DMS153 (cell line): ENCODE measurements at places on chromosomes 12 and 14.

GRCh38 chr12:125683748-125684381 lies 618.6 kb downstream of the AACS start:
- DNase-seq, result no peak

DNA sequence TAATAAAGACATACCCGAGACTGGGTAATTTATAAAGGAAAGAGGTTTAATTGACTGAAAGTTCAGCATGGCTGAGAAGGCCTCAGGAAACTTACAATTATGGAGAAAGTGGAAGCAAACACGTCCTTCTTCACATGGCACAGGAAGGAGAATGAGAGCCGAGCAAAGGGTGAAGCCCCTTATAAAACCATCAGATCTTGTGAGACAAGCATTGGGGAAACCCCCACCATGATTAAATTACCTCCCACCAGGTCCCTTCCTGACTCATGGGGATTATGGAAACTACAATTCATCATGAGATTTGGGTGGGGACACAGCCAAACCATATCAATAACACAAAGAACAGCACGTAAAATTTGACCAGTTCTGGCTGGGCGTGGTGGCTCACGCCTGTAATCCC lies 85.6 kb upstream of the ATF7IP start:
- DNase-seq, result no peak

- no peak for DNase-seq
These were observed 82.0 kb downstream of the ETV6 start for GRCh38 chr12:11731455-11731854.

GRCh38 chr12:114762490-114763110 lies 78.6 kb upstream of the TBX3 start:
- no peak for DNase-seq

GRCh38 chr12:65665817-65666216 lies 158.5 kb upstream of the HMGA2 start:
- DNase-seq, result no peak

DNA sequence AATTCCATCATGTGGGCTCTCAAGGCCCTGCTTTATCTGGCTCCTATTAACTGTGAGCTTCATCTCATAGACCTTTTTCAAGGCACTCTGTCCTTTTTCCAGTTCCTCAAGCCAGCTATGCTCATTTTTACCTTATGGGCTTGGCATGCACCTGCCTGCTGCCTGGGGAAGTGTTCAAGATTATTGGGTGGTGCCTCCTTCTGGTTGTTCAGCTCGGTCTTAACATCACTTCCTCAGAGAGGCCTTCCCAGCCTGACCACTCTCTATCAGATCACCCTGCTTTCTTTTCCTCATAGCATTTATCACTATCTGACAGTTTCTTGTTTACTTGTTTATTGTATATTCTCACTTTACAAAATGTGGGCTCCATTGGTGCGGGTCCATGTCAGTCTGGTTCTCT lies 141.3 kb downstream of the PTPRR start:
- no peak for DNase-seq

DNA sequence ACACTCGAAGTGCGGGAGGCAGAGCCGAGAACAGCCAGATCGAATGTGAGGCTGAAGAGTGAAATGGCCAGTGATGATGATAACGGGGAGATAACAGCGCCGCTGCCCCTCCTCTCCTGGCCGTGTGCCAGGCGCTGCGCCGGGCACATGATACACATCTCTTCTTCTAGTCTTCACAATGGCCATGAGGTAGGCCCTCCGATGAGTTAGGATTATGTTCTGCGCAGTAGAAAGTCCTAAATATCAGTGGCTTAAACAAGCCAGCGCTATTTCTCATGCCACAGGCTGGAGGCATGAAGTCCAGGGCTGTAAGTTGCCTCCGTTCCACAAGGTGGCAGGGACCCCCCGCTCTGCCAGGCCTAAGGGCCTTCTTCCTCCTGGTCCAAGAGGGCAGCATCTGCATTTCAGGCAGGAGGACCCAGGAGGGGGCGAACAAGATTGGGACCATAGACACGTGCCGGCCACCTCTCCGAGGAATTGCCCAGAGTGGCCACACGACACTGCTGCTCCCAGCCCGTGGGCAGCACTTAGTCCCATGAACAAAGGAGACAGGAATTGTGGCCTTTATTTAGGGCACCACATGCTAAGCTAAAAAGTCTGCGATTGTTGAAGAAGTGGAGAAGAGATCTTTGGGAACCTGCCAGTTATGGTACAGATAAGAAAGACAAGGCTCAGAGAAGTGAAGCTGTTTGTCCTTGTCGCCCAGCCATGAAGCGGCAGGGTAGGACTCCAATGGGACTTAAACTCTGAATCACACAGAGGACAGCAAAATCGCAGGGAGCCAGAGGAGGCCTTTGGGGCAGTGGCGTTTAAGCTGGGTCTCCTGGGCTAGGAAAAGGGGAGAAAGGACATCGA lies 10.9 kb upstream of the HVCN1 start:
- no peak for DNase-seq

GRCh38 chr14:63292805-63293204 lies 25.9 kb downstream of the GPHB5 start:
- DNase-seq, result no peak

- DNase-seq, result no peak
These were observed 1.9 kb downstream of the LRRK2 start for GRCh38 chr12:40226705-40227104.

- DNase-seq, result no peak
These were observed 200.6 kb downstream of the ANO4 start for GRCh38 chr12:100995201-100995600.

DNA sequence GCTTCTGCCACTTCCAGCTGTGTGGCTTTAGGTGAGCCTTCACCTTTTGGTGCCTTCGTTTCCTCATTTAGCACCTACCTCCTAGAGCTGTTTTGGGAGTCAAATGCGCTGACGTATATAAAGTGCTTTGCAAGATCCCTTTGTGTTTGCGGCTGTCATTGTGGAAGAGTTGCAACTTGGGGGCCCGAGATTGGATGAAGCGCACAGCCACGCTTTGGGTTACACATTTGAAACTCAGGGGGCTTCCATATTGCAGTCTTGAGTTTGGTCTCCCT lies 636 bp upstream of the ARL6IP4 start:
- no peak for DNase-seq

DNA sequence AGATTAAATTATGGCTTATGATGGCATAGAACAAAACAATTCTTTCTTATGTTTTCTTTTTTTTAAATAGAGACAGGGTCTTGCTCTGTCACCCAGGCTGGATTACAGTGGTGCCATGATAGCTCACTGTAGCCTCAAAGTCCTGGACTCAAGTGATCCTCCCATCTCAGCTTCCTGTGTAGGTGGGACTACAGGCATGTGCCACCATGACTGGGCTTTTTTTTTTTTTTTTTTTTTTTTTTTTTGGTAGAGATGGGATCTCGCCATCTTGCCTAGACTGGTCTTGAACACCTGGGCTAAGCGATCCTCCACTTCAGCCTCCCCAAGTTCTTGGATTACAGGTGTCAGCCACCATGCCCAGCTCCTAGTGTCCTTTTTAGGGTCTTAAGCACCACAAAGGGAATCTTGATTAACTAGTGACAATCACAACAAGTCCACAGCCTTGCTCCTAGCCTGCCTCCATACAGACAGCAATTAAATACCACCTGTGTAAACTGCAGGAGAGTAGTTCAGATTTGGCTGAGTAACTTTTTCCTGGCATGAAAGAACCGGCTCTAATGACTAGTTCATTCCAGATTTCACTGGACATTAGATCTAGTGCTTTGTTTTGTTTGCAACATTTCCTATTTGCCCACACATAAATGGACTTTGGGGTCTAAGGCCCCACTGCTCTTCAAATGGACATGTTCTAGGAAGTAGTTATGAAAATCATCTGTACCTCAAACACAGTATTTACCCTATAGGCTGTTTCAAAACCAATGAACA lies 61.6 kb downstream of the SH2B3 start:
- DNase-seq, result no peak

DNA sequence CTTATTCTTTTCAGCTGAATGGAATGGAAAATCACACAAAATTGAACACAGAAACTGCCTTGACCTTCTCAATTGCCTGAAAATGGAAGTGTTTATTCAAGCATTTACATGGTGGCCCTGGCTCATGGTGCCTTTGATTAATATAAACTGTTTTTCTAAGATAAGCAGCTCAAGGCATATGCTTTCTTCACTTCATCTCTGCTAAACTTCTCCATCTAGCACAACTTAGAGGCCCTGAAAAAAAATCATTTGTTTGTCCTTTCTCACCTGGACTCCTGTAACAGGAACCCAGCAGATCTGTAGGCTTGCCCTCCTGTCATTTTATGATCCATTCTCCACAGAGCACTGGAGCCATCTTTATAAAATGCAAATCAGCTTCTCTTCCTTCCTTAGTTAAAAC lies 117.5 kb upstream of the KRR1 start:
- no peak for DNase-seq

DNA sequence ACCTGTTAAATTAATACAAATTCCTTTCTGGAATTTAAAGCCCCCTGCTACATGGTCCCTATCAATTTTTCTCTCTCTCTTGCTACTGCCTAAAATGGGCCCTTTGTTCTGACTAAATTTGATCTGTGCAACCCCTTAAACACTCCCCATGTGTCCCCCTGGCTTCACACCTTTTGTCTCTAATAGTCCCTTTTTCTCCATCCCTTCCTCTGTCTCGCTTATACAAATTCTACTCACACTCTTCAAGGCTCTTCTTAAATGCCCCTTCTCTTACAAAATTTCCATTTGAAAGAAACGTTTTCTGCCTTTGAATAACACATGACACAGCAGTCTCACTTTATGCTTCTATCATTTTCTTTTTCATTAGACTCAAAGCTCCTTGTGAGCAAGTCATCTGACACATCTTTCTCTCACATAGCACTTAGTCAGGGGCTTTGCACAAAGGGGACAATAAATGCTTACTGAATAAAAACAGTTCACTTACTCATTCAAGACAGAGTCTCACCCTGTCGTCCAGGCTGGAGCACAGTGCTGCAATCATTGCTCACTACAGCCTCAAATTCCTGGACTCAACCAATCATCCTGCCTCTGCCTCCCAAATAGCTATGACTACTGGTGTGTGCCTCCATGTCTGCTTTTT lies 41.5 kb upstream of the NR2C1 start:
- no peak for DNase-seq

DNA sequence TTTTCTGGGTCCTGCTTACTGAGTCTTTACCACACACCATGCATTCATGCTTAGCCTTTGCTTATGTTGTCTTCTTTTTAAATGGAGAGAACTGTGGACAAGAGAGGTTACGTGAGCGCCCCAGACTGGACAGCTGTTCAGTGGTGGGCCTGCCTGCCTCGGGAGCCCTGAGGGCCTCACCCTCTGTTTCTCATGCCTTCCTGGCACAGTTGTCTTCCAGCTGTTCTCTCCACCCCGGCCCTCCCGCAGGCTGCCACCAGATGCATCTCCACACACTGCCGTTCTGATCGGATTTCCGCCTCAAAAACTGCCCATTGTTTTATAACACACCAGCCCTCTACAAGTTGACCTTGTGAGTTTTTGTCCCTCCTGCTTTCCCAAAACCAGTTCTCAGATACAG lies 100.8 kb downstream of the SAMD4A start:
- DNase-seq, result no peak

GRCh38 chr12:113403435-113404415 lies at the start of gene SDS:
Gene SDS (minus strand): TSS chr12:113403887. CDS start chr12:113399708, 4,179 bp downstream.
- DNase-seq, result no peak

DNA sequence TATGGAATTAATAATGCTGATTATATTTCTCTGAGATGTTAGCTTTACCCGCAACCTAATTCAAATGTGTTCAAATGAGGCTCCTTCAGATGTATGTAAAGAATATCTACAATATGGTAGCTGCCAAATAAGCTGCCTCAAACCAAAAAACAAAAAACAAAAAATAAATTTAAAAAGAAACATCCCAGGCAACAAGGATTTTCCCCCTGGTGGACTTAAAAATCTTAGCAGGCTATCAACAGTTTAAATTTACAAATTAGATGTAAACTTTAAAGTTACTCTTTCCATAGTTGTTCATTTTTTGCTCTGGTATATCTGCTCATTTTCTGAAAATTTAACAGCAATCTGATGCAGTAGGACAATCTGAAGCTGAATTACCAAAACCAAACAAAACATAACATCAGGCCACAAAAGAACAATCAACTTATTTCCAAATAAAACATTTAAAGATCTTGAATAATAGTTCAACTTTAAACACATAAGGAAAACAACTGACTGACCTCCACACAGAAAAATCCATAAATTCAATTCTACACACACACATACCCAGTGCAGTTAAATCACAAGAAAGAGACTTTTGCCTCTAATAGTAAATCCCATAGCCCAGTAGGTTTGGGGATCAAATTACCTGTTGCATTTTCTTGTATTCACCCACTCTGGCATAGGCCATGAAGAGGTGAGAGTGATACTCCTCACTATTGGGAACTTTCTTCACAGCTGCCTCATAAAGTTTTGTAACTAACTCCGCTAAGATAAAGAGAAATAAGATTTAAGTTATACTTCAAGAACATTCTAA lies 21.3 kb downstream of the NAA25 start:
- no peak for DNase-seq

DNA sequence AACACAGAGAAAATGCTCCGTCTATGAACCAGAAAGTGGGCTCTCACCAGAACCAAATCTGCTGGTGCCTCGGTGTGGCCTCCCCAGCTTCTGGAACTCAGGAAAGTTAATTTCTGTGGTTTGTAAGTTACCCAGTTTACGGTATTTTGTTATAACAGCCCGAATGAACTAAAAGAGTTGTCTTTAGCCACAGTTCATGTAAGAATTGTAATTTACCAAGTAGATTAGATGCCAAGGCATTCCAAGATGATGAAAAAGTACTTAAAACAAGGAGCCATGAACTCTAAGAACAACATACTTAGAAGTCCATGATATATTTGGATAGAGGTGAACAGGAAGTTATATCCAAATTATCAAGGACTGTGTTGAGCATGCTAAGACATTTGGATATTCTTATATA lies 259.9 kb upstream of the GARIN6 start:
- DNase-seq, result no peak

GRCh38 chr12:102907918-102908317 lies 9.1 kb downstream of the PAH start:
- no peak for DNase-seq

DNA sequence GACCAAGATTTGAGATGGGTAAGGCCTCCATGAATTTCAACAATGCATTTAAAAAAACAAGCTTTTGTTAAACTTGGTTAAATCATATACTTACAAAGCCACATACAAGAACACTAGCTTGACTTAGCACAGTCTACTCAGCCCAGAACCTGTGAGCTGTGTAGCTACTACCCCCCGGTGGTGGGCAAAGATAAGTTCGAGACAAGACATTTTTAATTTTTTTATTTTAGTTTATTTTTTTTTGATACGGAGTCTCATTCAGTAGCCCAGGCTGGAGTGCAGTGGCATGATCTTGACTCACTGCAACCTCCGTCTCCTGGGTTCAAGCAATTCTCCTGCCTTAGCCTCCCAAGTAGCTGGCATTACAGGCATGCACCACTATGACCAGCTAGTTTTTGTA lies 3.7 kb upstream of the NECAP1 start:
- DNase-seq, result no peak

DNA sequence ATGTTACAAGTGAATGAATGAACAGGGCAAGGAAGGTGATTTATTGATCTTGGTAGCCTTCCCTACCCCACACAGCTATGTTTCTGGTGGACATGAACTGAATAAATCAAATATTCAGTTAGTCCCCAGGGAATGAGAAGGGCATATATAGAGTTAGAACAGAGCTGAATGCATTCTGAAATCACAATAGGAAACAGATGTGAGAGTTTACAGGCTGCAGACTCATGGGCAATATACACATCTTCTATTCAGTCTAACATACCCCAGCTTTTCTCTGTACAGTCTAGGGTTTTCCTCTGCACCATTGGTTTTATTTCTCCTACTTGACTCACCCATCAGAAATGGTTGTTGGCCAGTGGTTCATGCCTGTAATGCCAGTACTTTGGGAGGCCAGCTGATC lies 7.3 kb upstream of the STX2 start:
- no peak for DNase-seq

- no peak for DNase-seq
These were observed 7.0 kb downstream of the CKAP4 start for GRCh38 chr12:106240821-106241220.
